ENCODE measurements at places on chromosomes 11 and 22.
A peak's percentile ranks its signal among the peaks of the same experiment; 100 is the strongest.

DNA sequence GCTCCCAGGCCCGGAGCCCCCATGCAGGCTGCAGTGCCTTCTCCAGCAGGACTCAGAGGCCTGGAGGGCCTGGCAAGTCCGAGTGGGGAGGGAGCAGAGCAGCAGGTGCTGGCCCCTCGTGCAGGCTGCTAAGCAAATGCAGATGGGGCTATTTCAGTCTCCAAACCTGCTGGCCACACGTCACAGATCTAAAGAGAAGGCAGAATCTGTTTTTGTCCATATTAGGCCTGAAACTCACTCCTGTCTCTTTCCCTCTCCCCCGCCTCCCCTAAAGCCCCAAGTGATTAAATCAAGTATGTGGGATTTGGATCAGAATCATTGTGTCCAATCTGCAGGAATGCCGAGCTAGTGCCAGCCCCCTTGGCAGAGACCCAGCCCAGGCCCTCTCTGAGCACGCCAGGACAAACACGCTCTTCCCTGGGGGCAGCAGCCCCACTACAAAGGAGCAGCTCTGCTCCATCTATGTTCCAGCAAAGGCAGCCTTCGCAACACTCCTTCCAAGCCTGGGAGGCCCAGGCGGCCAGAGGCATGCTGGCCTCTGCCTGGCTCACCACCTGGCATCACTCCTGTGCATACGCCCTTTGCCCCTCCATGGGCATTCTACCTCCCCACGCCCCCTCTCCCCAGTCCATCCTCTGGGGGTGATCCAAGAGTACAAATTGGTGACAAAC lies 26.5 kb downstream of the RPL27A start:
- peak; percentile 77 for DNase-seq

DNA sequence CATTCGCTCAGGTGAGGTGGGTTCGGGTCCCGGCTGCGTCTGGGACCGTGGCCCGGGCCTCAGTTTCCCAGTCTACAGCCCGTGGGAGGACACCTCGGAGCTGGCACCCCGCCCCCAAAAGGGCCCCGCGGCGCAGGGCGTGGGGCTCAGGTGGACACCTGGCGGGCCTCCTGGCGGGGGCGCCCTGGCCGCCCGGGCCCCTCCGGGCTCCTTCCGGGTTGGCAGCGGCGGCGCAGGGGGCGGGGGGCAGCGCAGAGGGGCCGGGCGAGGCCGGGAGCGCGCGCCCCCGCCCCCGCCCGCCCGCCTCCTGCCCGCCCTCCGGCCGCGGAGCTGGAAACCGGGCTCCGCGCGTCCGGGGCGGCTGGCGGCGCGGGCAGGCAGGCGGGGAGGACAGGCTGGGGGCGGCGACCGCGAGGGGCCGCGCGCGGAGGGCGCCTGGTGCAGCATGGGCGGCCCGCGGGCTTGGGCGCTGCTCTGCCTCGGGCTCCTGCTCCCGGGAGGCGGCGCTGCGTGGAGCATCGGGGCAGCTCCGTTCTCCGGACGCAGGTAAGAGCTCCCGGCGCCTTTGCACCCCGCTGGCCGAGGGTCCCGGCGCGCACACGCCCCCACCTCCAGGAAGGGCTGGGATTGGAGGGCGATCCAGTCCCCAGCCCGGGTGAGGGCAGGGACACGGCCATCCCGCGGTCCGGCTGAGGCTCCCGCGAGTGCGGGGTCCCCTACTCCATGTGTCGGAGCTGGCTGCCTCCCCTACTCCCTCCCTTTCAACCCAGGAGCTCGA lies at the start of gene EMID1:
TSS of gene EMID1 (plus strand) at position 303 of the 778 bp plus-strand sequence. CDS start at position 446, 143 bp downstream.
- DNase-seq = peak; percentile 44

- DNase-seq = peak; percentile 69
These were observed 12.5 kb upstream of the THRSP start for GRCh38 chr11:78050964-78051831.

DNA sequence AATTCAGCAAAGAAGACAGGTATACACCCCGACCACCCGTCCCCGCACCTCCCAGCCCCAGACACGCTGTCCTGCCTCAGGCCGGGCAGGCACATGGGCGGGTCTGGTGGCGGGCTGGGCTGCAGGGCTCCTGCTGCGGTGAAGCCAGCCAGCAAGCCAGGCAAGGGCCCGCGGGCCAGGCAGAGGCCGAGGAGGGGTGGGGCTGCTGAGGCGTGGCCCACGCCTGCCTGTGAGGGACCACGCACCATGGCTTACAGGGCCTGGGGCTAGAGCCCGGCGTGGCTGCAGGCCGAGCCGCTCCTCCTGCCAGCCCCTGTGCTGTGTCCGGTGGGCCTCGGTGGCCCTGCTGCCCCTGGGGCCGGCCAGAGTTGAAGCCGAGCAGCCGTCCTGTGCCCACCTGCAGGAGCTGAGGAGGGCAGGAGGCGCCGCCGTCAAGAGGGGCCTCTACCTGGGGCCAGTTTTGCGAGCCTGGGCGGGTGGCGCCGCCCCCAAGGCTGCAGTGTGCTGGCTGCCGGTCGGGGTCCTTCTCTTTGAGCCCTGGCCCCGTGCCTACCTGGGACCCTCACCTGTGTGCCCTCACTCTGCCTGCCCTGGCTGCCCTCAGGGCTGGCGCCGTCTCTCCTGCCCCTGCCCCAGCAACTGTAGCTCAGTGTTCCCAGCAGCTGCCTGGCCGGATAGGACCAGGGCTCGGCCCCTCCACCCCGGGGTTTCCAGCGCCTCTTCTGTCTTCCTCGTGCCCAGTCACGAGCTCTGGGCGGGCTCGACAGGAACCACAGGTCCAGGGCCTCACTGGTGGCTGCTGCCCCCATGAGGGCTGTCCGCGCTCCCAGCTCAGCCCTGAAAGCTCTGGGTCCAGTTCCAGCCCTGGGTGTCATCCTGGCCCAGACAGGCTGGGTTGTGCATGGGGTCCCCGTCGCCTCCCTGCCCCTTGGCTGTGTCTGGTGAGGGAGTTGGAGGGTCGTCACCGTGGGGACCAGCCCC lies 38.4 kb downstream of the MOB2 start:
- DNase-seq = no peak

DNA sequence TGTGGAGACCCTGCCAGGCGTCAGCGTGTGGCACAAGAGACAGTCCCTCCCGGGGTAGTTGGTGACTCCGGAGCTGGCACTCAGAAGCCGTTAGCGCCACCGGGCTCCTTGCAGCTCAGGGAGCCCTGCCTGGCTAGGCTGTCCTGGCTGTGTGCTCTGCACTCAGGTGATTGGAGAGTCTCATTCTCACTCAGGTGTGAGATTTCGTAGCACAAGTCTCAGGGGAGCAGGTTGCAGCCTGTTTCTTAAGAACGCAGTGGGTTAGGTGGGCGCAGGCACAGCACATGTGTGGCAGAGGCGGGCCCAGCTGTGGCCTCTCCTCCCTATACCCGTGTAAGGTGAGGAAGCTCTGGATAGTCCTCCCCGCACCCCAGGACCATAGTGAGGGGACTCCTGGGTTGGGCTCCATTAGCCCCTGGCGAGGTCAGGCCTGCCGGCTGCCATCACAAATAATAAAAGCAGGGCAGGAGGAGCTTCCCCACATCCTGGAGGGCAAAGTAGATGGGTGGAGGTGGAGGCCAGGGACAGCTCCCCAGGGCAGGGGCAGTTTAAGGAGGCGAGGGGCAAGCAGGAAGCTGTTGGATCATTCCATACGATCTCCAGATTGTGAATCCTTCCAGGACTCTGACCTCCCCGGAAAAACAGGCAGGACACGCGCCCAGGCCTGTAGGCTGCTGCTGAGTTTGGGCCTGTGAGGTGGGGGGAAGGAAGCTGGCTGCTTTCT lies 39.4 kb downstream of the SBF1 start:
- no peak for DNase-seq

GRCh38 chr22:29394931-29395581 lies 6.7 kb upstream of the AP1B1 start:
- DNase-seq = peak; percentile 83

DNA sequence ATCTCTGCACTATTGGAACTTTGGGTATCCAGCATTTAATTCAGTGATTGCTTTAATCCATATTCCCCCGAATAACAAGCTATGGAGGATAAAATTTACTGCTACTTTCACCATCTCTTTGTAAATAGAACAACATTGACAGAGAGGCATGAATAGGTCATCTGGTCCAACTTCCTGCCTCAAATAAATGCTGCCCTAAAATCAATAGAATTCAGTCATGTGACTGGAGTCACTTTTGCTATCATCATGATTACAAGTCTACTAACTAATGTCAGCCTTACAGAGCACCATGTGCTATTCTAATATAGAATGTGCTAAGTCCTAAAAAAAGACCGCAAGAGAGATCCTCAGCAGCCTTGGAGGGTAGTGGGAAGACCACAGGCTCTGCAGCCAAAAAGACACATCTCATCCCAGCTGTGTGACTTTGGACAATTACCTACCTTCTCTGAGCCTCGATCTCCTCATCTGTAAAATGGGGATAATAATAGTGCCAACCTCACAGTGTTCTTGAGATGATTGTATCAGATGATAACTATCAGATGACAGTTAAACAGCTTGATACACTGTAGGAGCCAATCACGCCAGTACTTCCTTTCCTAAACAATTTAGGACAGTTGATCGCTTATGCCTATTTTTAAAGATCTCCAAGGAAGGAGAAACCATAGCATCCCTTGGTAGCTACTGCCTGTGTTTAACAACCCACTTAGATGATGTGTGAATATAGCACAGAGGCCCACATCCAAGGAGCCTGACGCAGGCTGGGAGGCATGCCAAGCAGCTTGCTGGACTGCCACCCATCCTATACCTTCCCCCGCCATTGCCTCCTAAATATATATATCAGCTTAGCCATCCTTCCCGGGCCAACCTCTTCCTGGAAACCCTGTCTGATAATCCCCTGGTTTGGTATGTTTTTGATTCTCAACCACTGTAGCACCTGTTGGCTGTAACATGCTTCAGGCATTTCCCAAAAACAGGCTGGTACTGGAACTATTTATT lies 77.3 kb upstream of the PHF21A start:
- DNase-seq = no peak

GRCh38 chr11:34850334-34850733 lies 65.8 kb downstream of the APIP start:
- no peak for DNase-seq

- peak; percentile 69 for DNase-seq
These were observed 5.2 kb downstream of the IGSF9B start for GRCh38 chr11:133951327-133952198.

GRCh38 chr22:43118024-43118849 lies 7.7 kb downstream of the BIK start:
- DNase-seq = no peak

DNA sequence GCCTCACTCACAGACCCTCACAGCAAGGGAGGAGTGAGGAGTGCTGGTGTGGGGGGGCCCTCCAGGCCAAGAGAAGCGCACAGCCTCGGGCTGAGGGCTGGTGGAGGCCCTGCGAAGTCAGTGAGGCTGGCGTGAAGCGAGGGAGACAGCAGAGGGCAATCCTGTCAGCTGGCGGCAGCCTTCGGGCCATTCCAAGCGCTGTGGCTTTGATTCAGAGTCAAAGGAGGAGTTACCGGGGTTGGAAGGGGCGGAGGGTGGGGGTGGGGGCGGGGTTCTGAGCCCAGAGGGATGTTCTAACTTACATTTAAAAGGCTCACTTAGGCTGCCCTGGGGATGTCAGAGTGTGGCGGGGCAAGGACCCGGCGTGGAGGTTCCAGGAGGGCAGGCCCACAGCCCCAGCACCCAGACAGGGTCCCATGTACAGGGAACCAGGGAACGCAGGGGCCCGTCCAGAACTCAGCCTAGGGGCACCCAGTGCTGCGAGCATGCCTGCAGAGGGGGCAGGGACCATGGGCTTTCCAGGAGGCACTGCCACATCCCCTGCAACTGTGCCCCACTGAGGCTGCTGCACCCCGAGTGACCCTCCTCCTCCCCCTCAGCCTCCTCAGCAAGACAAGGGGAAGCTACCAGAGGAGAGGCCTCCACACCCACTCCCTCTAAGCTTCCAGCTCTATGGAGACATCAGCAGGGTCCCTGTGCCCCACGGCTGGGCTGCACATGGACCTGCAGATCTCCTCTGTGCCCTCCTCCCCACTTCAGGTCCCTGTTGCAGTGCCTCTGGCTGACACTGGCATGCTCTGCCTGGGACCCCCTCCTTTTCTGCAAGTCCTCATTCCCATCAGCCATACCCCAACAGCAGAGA lies 39.7 kb upstream of the TTLL12 start:
- DNase-seq = no peak

GRCh38 chr11:118105657-118106305 lies 19.0 kb upstream of the SMIM35 start:
- DNase-seq = no peak

DNA sequence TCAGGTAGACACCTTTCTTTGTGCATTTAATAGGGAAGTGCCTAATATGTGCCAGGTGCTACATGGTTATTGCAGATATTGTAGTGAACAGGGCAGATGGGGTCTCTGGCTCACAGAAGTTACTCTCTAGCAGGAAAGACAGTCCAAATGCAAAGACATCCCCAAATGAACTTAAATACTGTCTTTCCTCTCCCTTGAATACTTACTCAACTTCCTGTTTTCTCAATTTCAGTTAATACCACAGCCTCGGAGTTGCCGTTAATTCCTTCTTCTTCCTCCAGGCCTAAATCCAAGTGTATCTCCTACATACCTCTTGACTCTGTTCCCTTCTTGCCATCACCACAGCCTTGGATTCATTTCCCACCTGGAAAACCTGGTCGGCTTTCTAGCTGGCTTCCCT lies 134.3 kb upstream of the SESN3 start:
- no peak for DNase-seq

- DNase-seq = no peak
These were observed 31.6 kb upstream of the CCND1 start for GRCh38 chr11:69609351-69609750.

- DNase-seq = no peak
These were observed 14.5 kb upstream of the GAB2 start for GRCh38 chr11:78432058-78432515.

DNA sequence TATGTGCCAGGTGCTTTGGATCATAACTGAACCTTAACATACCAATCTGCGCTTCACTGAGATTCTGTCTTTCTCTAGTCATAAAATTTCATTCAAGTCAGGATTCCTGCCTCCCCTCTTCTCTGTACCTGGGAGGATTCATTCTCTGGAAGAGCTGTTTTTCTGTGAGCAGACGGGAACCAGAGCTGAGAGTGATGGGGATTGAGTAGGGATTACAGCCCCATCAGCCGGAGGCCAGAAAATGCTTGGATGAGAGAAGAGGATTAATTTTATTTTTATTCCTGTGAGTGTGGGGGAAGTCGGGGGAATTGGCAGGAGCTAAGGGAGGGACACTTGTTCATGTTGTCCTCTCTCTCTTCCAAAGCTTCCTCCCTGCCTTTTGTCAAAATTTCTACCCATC lies 4.7 kb downstream of the STX3 start:
- no peak for DNase-seq

GRCh38 chr22:26847816-26848215 lies 190.4 kb downstream of the MIAT start:
- no peak for DNase-seq

- DNase-seq = no peak
These were observed 21.9 kb upstream of the QSER1 start for GRCh38 chr11:32870676-32871075.

- DNase-seq = no peak
These were observed 100.0 kb downstream of the ADAMTS15 start for GRCh38 chr11:130548491-130548833.

DNA sequence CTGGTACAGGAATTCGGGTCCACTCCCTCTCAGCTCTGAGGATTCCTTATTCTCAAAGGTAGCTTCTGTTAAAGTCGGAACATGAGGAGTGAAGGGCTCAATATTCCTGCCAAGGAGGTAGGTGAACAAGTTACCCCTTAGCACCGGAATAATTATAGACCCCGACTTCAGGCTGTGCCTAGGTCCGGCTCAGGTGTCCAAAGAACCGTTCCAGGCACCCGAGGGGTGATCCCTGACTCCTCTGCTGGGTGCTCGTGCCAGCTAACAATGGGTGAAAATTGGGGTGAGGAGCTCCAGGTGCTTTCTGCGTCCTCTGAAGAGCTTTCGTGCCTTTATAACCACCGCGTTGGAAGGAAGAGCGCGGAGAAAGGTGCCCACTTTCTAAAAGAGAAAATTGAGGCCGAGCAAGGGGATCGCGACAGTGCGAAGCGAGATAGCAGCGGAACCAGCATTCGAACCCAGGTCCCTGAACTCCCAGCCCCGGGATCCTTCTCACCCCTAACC lies 393 bp downstream of the CYB561A3 start:
- DNase-seq = no peak
